ENCODE measurements at places on chromosomes 11 and 22.

GRCh38 chr22:41907436-41908401, 7.2 kb downstream of the SHISA8 start:
- DNase-seq: no peak

- no peak for DNase-seq
Measured at GRCh38 chr22:48021991-48022401, 1259.5 kb downstream of the TBC1D22A start.

GRCh38 chr22:35312198-35313059, 12.7 kb downstream of the TOM1 start:
- no peak for DNase-seq

DNA sequence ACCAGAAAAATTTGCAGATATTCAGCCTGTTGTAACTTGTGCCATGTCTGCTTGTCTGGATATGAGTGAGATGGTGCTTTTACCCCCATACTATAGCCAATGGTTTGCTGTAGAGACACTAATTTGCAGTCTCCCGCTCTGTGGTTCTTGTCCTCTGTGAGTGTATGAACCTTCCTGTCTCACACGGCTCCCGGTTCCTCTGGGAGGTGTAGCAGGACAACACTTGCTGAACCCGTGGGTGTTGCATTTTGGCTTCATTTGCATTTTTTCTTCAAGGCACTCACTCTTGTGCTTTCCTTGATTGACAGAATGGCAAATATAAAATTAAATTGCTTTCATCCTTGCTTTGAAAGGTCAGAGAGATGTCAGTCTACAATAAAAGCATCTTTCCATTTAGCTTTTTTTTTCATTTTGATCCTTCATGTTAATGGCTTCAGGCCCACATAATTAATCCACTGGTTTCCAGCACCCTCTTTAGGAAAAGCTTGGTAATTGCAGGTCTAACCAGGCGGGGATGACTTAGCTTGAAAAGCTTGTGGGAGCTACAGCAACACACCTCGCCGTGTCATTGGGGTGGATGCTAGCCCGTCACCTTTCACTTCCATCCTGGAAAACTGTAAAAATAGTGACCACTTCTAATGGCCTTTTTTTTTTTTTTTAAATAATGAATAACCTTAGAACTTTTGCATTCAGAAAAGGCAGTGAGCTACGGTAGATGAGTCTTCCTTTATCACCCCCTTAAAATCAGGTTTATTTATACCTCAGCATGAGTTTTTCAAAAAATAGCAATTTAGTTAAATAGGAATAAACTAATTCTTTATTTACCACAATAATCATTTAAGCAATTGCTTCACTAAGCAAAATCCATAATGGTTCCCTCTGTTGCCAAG, 27.4 kb upstream of the ST14 start:
- DNase-seq: peak; percentile 10

- DNase-seq: no peak
Measured at GRCh38 chr11:16814410-16815046, 76.1 kb downstream of the C11orf58 start.

GRCh38 chr11:120290956-120291355, 34.1 kb upstream of the TLCD5 start:
- no peak for DNase-seq

- no peak for DNase-seq
Measured at GRCh38 chr22:40196628-40197360, 19.1 kb downstream of the TNRC6B start.

- DNase-seq: no peak
Measured at GRCh38 chr11:134837887-134838232, 425.8 kb upstream of the B3GAT1 start.

GRCh38 chr11:10876158-10876557, 18.3 kb upstream of the ZBED5 start:
- DNase-seq: no peak

DNA sequence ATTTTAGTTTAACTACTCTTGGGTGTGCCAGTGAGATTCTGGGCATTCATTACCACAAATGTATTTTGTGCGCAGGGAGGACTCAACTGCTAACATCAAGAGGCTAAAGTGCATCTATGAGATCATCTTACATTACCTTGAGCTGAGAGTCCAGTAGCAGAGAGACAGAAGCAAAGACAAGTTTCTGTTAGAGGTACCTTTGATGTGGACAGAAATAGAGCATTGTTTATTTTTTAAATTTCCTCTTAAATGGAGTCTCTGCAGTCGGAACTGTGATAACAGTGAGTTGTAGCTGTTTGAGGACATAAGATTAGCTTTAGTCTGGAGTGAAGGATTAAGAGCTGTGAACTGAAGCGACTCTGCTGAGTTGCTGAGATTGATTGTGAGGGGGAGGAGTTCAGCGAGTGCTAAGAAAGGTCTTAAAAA, 297.0 kb downstream of the CADM1 start:
- DNase-seq: no peak

- no peak for DNase-seq
Measured at GRCh38 chr11:72735495-72736027, 16.6 kb downstream of the ARAP1 start.

GRCh38 chr11:61908730-61909316, 8.5 kb downstream of the RAB3IL1 start:
- DNase-seq: no peak

DNA sequence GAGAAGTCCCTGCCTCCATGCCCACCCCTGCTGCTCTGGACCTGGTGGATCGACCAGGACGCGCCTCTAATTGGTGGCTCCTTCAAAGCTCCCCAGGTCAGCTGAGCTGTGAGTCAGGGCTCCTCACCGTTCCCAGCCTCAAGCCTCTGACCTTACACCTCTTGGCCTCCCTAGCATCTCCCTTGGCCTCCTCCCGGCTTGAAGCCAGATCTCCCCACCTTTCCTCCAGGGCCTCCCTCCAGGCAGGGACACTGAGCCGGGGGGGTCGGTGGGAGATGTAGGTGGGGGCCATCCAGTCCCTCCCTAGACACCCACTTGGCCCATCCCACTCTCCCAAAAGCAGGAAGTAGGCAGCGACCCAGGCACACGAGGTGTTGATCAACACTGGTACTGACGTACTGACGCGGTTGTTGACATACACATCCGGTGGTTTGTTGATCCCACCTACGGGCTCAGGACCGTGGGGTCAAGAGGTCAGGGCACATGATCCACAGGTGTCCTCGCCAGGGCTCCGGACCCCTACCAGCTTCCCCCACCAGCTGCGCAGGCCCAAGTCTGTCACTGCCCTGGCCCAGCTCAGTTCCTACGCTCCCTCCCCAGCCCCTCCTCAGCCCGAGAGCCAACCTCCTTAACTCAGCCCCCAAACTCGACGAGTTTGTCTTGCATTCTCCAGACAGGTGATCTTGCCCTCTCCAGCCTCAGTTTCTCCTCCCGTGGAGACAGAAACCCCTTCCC, 802 bp downstream of the ATG2A start:
- DNase-seq: no peak

DNA sequence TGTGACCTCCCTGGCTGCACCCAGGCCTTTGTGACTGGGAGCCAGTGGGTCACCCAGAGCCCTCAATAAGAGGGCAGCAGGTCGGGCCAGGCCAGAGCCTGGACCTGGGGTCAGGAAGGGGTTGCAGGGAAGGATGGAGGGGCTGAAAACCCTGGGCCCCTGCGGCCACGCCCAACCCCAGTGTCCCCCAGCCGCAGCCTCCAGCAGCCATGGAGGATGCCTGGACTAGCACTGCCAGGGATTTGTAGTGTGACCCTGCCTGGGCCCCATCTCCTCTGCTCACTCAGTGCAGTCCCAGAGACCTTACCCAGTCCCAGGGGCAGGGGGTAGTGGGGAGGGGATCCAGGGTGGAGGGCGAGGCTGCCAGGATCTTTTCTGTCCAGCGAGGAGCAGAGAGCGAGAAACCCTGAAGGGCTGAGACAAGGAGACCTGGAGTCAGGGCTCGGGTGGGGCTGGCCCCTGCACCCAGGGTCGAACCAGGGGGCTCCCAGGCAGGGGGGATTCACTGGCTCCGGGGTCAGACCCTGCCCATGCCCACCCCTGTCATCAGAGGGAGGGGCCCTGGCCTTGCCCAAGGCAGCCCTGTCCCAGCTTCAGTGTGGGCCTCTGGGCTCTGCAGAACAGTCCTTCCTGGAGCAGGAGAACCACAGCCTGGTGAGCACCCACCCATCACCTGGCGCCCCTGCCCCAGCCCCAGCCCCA, 187.5 kb downstream of the IGLL1 start:
- DNase-seq: no peak

- DNase-seq: no peak
Measured at GRCh38 chr22:28357193-28357592, 322.4 kb downstream of the TTC28 start.

GRCh38 chr11:114116357-114116756, 56.8 kb downstream of the ZBTB16 start:
- DNase-seq: no peak

GRCh38 chr11:37830529-37830928, 1232.5 kb upstream of the RAG2 start:
- no peak for DNase-seq

DNA sequence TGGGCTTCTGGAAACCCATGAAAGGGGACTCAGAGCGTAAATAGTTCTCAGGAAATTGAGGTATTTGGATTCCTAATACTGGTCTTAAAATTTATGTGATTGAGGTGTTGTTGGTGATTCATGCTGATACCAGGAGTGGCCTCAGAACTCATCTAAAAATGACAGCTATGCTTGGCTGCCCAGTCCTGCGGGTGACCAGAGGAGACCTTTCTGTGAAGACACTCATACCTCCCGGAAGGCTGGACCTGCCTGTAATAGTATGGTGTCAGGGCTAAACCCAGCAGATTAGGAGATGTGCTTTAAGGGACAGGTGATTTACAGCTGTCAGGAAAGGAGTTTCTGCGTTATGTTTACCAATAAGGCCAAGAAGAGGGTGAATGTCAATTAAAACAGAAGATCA, 29.9 kb downstream of the C11orf96 start:
- no peak for DNase-seq

DNA sequence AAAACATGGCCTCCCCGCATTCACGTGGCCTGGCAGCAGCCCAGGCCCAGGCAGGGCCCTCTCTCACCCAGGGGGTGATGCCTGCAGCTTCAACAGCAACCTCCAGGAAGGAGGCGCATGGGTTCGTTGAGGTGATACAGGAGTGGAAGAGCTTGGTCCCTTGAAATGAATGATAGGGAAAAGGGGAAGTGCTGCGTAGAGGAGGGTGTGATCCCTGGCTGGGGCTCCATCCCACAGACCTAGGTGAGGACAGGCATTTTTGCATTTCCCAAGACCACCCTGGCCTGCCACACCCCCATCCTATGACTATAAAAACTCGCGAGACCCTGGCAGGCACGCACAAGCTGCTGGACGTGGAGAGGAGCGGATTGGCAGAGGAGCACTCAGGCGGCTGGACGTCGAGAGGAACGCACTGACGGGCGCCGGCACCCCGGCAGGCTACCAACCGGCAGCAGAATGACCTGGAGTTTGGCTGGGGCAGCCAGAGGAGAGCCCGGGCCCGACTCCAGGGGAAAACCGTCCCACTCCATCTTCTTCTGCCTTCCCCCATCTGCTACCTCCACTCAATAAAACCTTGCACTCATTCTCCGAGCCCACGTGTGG, 32.6 kb downstream of the RTN4R start:
- DNase-seq: no peak

- no peak for DNase-seq
Measured at GRCh38 chr11:102135256-102135655, 25.0 kb downstream of the YAP1 start.

- no peak for DNase-seq
Measured at GRCh38 chr11:22976146-22976545, 115.9 kb upstream of the CCDC179 start.

GRCh38 chr22:38464992-38465672, 2.8 kb upstream of the KDELR3 start:
- no peak for DNase-seq

DNA sequence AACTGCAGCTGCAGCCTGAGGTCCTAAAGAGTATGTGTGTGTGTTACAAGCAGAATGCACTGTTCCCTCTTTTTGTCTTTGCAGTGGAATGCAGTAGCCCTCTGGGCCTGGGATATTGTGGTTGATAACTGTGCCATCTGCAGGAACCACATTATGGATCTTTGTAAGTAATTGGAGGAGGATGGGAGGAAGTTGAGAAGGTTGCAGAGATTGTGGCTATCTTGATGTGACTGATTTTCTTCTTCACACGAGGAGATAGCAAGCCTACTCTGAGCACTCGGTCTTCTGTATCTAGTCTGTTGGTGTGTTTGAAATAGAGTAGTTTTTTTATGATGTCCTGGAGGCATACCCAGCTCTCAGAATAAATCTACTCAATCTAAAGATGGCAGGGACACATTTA, 2.3 kb downstream of the RBX1 start:
- no peak for DNase-seq

GRCh38 chr11:68224606-68225005, 11.5 kb upstream of the KMT5B start:
- no peak for DNase-seq

GRCh38 chr11:86919557-86920210, 35.5 kb downstream of the FZD4 start:
- DNase-seq: no peak

GRCh38 chr11:95086151-95086550, 3.5 kb upstream of the ENDOD1 start:
- no peak for DNase-seq

- DNase-seq: no peak
Measured at GRCh38 chr11:118295199-118295598, 9.3 kb upstream of the CD3E start.

Measured in activated CD8-positive, alpha-beta memory T cell treated with anti-CD3 and anti-CD28 coated beads for 48 hours (primary cell).